EL (cell line): ENCODE measurements at places on chromosomes 16 and 17.

DNA sequence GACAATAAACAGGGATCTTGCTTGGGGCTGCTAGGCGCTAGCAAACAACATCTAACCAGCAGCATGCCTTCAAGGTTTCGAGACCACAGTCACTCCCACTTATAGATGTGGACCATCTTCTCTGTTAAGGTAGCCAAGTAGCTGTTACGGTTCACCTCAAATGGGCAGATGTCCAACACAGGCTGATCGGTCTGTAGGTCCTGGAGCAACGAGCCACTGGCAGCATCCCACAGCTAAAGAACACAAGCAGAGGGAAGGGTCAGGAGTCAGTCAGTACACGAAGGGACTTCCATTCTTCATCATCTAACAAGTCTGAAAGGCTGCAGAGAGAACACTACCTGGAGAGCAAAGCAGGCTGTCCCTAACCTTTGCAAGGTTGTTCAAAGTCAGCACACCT is 16.9 kb upstream of the GLG1 start:
- DNase-seq = no peak

DNA sequence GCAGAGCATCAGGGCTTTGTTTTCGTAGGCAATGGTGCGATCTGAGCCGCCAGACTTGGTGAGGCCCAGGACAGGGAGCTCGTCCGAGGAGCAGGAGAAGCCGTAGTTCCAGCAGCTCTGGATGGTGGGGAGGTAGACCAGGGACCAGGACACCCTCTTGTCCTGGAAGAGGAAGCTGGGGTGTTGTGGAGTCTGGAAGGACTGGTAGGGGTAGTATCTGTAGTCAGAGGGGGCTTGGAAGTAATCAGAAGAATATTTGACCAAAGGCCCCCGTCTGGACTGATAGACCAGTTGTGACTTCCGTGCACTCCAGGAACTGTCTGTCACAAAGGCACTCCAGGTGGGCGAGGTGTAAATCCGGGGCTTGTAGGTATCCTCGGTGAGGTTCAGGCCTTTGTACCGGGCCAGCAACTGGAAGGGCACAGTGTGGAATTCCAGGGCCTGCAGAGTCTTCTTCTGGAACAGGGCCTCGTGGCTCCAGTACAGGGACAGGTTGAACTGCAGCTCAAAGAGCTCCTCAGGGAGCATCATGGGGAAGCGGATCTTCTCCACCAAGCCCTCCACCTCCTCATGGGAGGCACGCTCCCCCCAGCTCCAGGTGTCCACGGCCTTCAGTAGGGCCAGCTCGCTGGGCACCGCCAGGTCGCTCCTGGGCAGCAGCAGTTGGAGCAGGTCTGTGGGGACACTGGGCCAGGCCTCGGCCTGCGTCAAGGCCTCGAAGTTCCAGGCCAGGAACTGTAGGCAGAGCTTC is 7.8 kb downstream of the LGALS3BP start:
- DNase-seq = no peak

DNA sequence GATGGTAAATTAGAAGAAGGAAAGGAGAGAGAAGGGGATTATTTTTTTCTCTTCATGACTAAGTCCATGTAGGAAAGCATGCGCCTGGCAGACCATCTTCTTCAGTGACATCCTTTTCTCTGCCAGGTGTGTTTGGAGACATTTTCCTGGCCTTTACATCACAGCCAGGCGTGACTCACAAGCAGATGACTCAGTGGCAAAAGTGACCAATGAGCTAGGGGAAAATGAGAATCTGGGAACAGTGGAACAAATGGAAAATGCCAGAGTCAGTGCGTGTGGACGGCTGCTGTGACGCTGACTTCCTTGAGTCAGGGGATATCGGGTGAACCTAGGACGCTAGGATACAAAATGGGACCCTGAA is 9.4 kb downstream of the KIAA0513 start:
- DNase-seq = peak; percentile 73

- DNase-seq = no peak
Observed at GRCh38 chr16:86227041-86227440, 283.3 kb upstream of the FOXF1 start.

- no peak for DNase-seq
Observed at GRCh38 chr17:81464586-81464985, 48.0 kb downstream of the ACTG1 start.

- no peak for DNase-seq
Observed at GRCh38 chr17:19876529-19877161, 8.9 kb upstream of the ULK2 start.

GRCh38 chr16:49604602-49605001 is 231.0 kb downstream of the C16orf78 start:
- no peak for DNase-seq

- no peak for DNase-seq
Observed at GRCh38 chr16:17212606-17213005, 258.2 kb downstream of the XYLT1 start.

DNA sequence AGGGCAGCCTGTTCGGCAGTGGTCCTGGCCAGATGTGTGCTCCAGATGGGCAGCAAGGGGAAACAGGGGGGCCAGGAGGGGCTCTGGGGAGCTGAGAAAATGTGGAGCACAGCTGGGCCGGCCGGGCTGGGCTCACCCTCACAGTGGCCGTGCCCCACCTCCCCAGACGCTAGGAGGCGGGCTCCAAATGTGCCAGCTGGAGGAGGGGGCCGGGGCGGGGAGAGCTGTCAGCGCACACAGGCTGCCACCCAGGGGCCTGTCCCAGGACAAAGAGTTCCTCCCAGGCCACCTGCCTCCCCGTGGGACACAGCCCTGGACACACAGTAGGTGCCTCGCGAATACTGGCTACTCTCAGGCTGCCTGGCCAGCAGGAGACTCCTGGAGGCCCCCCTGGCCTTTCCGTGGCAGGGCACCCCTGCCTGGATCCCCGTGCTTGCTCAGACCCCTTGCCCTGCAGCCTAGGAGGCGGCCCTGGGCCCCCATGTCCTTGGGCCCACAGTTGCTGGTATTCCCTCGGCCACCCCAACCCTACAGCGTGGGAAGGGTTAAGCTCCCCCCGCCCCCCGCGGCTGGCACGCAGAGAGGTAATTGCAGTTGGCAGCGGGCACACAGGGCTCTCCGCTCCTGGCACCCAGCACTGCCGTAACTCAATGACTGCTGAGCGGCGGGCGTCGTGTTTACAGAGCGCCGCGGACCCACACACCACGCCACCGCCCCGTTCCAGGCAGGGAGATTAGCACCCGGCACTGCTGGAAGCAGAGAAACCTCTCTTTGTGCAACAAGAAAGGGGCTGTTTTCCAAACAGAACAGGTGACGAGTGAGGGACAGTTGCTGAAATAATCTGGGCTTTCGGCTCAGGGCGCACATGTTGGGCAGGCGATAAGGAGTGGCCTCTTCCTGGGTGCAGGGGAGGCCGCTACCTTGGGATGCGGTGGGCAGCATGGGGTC is 32.2 kb downstream of the BAHCC1 start:
- no peak for DNase-seq

DNA sequence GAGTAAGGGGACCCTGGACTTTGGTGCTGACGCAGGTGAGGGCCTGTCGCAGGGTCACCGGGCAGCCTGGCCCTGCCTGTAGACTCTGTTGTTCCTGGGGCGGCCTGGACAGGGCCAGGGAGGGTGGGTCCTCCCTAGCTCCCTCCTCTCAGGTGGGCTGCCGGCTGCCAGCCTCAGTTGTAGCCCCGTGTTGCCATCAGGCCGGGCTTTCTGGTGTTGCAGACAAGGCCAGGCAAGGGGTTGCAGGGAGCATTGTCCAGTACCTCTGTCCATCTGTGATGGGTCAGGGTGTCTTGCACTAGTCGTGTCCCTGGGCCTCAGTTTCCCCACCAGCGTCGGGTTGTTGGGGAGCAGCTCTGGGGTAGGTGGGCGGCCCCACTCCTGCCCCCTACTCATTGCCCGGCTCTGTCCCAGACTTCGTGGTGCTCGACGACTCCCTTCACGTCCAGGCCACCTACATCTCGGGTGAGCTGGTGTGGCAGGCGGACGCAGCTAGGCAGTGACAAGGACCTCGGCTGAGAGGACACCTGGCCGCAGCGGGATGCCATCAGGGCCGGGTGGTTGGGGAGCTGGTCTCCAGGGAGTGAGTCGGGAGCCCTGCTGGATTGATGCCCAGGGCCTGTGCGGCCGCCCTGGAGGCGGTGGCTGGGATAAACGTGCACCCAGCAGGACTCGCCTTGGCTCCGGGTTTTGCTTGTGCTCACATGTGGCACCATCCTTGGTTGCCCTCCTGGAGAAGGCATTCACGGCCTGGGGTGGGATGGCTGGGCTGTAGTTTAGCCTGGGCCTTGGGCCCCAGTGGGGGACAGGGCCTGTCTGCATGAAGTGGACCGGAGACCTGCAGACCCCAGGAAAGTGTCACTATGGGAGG is 1.9 kb downstream of the CEMP1 start:
- DNase-seq = no peak

DNA sequence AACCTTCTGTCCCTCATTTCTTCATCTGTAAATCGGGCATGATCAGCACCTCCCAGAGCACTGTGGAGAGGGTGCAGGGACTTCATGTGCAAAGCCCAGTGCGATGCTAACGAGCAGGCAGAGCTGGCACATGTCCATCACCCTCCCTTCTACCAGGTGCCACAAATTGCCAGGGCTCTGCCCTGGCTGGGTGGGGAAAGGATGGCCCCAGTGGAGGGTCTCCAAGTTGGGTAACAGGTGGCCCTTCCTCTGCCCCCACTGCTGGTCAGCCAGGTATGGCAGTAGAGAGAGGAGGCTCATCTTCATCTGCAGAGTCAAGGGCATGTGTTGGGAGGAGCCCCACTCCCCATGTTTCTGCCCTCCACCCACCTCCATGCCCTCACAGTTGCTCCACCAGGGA is 61.5 kb upstream of the CDH5 start:
- no peak for DNase-seq

GRCh38 chr16:75640598-75640997 is 6.9 kb downstream of the KARS1 start:
- no peak for DNase-seq

DNA sequence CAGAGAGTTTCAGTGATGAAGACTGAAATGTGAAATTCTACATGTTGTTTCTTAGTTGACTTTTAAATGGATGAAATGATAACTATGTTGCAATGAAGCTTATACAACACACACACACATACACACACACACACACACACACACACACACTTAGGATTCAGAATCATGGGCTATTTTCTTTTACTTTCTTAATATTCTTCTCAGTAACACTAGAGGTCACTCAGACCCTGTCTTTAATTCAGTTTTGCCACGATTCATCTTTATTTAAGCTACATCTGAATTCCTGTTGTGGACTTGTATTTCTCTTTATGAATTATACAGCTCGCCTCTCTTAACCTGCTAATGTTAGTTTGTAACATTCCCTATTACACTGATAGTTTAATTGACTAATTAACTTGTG is 109.6 kb upstream of the GOT2 start:
- peak; percentile 46 for DNase-seq

- DNase-seq = no peak
Observed at GRCh38 chr16:27840311-27841060, 223.0 kb downstream of the GSG1L start.

DNA sequence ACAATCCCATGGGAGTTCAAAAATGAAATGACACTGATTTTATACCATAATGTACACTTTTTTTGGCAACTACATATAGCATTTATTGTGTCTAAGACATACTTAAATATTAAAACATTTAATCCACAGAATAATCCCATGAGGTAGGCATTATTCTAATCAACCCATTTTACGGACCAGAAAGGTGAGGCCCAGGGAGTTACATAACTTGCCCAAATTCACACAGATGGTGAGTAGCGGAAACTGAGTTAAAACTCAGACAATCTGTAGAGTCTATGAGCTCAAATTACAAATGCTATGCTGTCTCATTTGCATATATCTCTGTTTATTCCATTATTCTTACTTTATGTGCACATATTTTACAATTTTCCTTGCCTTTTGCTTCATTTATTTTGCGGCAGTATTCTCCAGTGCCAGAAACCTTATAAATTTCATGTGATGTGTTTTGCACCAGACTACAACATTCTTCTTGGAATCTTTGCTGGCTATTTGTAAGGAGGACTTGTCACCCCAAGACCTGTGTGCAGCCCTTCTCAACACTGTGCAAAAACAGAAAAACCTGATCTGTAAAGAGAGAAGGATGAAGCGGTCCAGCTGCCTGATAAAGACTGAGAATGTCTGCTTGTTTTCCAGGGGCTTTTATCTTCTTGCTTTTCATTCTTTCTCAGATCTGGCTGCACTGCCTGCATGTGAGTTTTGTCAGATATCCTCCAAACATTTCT is 2.3 kb upstream of the ABCA9 start:
- no peak for DNase-seq
